Heart right ventricle (tissue), 16 donors: ENCODE measurements at places on chromosomes 3 and 15. TPM values are rescaled to one million over a fixed set of nuclear protein-coding genes. Genes with fewer than 3 reads are reported as not detected.

DNA sequence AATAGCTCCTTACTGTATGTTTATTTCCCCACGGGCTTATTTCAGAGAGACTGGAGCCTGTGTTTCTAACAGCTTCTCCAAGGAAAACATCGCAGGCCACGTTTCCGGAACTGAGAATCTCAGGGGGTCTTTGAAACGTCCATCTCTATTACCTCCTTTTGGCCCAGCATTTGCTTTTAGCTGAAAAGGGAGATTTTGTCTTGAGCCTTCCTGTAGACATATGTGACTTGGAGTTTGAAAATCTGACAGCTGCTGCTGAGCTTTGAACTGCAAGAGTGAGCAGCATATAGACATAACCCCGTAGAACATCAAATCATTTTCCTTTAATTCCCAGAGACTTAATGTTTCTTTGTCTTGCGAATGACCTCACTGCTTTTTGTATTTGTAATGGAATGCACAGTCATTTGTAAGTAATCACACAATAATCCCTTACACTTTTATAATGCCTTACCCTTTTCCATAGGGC, 54.6 kb downstream of the LPP start:
- H3K27ac ChIP-seq: no peak overlapping the region
- no peaks in the 10 kb centered on the region for H3K36me3 ChIP-seq
- peaks cover 12% of the 10 kb centered on the region for H3K4me1 ChIP-seq
- no peak for DNase-seq

The TRIM42 gene
- total RNA-seq: not detected

- H3K36me3 ChIP-seq: peaks cover 3% of the 10 kb centered on the region
- H3K4me1 ChIP-seq: no peaks in the 10 kb centered on the region
- no peak for DNase-seq
- H3K27me3 ChIP-seq: no peaks in the 10 kb centered on the region
Measured at GRCh38 chr15:57150066-57150865, 226.0 kb upstream of the CGNL1 start.

GRCh38 chr3:24541935-24542334, 47.3 kb upstream of the THRB start:
- no peaks in the 10 kb centered on the region for H3K36me3 ChIP-seq
- H3K4me1 ChIP-seq: no peaks in the 10 kb centered on the region
- no peak overlapping the region for H3K4me3 ChIP-seq

DNA sequence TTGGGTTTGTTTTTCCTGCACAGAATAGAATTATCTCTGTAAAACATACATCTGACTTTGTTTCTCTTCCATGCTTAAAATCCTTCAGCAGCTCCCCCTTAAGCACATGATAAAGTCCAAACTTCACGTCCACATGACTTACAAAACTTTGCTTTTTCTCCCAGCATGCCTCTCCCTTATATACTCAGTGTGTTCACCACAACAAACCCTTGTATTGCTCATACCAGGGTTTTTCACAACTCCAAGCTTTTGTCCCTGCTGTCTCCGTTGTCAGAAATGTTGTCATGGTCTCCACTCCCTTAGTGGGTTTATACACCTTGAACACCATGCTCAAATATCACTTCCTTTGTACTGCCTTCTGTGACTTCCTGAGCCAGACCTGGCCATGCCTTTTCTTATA, 91.1 kb upstream of the MITF start:
- no peak for DNase-seq
- H3K27me3 ChIP-seq: no peaks in the 10 kb centered on the region
- no peak overlapping the region for H3K4me3 ChIP-seq
- no peaks in the 10 kb centered on the region for H3K36me3 ChIP-seq

GRCh38 chr15:90343302-90343790, 8.7 kb upstream of the ZNF774 start:
- no peaks in the 10 kb centered on the region for H3K36me3 ChIP-seq
- no peak overlapping the region for H3K27ac ChIP-seq
- no peaks in the 10 kb centered on the region for H3K27me3 ChIP-seq

GRCh38 chr3:138202945-138203701, 16.0 kb downstream of the ARMC8 start:
- no peaks in the 10 kb centered on the region for H3K27me3 ChIP-seq
- no peak for DNase-seq
- peaks cover 35% of the 10 kb centered on the region for H3K4me1 ChIP-seq

DNA sequence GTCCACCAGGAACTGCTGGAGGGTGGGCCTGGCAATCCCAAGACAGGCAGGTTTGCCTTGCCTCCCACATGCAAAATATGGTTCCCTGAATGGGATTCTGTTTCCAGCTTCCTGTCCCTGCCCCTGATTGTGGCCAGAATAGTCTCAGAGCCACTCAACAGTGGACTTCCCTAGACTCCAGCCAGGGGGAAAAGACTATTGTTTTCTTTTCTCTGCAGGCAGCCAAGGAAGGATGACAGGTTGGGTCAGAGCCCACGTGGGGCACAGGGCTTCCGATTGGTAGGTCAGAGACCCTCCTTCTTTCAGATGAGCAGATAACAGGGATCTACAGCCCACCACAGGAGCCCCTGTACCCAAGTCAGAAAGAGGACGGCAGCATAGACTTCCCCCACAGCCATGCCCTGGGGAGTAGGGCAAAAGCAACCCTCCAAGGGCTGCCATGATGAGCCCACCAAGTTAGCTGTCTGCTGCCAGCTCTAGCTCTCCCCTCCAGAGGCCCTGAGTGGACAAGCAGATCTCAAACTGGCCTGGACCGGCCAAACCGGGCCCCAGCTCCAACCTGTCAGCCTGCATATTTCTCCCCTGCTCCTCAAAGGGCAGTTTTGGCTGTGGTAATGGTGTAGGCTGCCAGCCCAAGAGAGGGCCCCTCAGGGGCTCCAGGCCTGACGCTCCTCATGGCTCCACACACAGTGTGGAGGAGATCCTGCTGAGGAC, 6.4 kb downstream of the TLR9 start:
- H3K4me1 ChIP-seq: peaks cover 66% of the 10 kb centered on the region
- H3K27me3 ChIP-seq: no peaks in the 10 kb centered on the region
- H3K4me3 ChIP-seq: no peak overlapping the region
- peak overlapping the region; percentile 83 for H3K27ac ChIP-seq
- no peaks in the 10 kb centered on the region for H3K36me3 ChIP-seq

The SLC22A13 gene
- 0.13 TPM for total RNA-seq

DNA sequence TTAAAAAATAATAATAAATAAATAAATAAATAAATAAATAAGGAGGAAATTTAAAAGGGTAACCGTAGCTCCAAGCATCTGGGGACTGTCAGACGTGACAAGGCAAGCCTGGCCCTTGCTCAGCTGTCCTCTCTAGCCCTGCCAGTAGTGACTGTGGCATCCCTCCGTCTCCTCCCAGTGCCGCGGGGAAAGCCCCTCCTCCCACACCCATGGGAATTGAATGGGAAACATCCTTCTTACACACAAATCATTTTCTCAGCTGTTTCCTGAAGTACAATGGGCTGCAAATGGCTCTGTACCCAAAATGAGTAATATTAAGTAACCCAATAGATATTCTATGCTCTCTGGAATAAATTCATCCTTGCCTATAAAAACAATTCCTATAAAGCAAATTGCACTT, 101.6 kb upstream of the RAD18 start:
- peaks cover 6% of the 10 kb centered on the region for H3K36me3 ChIP-seq
- no peaks in the 10 kb centered on the region for H3K27me3 ChIP-seq
- H3K4me1 ChIP-seq: peaks cover 35% of the 10 kb centered on the region
- peak; percentile 75 for DNase-seq
- H3K4me3 ChIP-seq: no peak overlapping the region

The SUSD5 gene
- total RNA-seq: 0.28 TPM

The UPK1B gene
- total RNA-seq: not detected

The SLCO2A1 gene
- total RNA-seq: 11.1 TPM

GRCh38 chr3:9398700-9399336, 1.4 kb downstream of the SETD5 start:
- H3K27ac ChIP-seq: peak overlapping the region; percentile 99
- H3K4me1 ChIP-seq: peaks cover 70% of the 10 kb centered on the region
- DNase-seq: no peak
- H3K4me3 ChIP-seq: peak overlapping the region; percentile 91
- H3K36me3 ChIP-seq: no peaks in the 10 kb centered on the region
- H3K27me3 ChIP-seq: no peaks in the 10 kb centered on the region

The ACTRT3 gene
- 0.51 TPM for total RNA-seq

The ZNF860 gene
- total RNA-seq: 0.23 TPM

The GOLGA6D gene
- not detected for total RNA-seq

The INSYN1 gene
- 72.5 TPM for total RNA-seq

GRCh38 chr3:45509038-45509767, 85.3 kb upstream of the LIMD1 start:
- no peak overlapping the region for H3K27ac ChIP-seq
- no peak overlapping the region for H3K4me3 ChIP-seq
- no peaks in the 10 kb centered on the region for H3K27me3 ChIP-seq
- peaks cover 16% of the 10 kb centered on the region for H3K4me1 ChIP-seq
- peaks cover 19% of the 10 kb centered on the region for H3K36me3 ChIP-seq

GRCh38 chr3:77147836-77148578, 108.1 kb downstream of the ROBO2 start:
- H3K27me3 ChIP-seq: no peaks in the 10 kb centered on the region
- H3K4me3 ChIP-seq: no peak overlapping the region
- no peaks in the 10 kb centered on the region for H3K36me3 ChIP-seq
- H3K4me1 ChIP-seq: no peaks in the 10 kb centered on the region

The GRM7 gene
- not detected for total RNA-seq

GRCh38 chr15:66830358-66830757, 128.3 kb downstream of the SMAD6 start:
- DNase-seq: peak; percentile 70
- peaks cover 24% of the 10 kb centered on the region for H3K4me1 ChIP-seq
- peak overlapping the region; percentile 45 for H3K27ac ChIP-seq
- no peaks in the 10 kb centered on the region for H3K27me3 ChIP-seq
- no peak overlapping the region for H3K4me3 ChIP-seq

GRCh38 chr3:87805670-87806069, 253.1 kb downstream of the CGGBP1 start:
- no peaks in the 10 kb centered on the region for H3K27me3 ChIP-seq
- H3K36me3 ChIP-seq: no peaks in the 10 kb centered on the region

DNA sequence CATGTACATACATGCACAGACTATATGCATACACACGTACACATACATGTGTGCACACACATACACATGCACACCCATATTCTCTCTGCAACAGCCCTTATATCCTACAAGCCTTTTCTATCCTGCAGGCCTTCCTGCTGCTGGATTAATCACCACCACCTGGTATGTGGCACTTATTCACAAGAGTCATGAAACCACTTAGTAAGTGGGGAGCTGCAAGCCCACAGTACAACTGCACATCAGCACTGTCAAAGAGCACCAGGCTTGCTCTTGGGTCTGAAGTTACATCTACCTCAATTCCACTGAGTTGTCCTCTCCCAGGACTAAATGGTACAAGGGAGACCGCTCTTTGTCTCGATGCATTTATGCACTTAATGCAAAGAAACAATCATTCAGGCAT, 233.2 kb downstream of the KLF13 start:
- no peak overlapping the region for H3K27ac ChIP-seq
- no peak overlapping the region for H3K4me3 ChIP-seq
- H3K4me1 ChIP-seq: peaks cover 14% of the 10 kb centered on the region

The PGBD4 gene
- 1.2 TPM for total RNA-seq

DNA sequence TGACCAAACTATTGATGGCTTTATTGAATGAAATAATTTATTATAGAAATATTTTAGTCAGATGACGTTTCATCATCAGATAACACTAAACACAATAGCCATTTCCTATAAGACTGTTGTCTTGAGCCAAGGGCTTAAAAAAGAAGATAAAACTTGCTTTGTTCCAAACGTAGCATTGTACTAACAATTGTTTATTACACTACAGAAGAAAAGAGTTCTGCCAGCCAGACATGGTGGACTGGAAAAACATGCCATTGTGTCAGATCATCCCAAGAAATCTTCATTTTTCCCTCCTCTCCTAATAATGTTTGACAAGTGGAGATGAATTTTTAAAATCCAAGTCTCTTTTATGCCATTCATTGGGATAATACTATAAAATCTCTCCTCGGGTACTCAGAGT, 203.3 kb downstream of the CDIN1 start:
- H3K27ac ChIP-seq: no peak overlapping the region
- H3K4me3 ChIP-seq: no peak overlapping the region
- no peak for DNase-seq
- H3K4me1 ChIP-seq: peaks cover 49% of the 10 kb centered on the region

DNA sequence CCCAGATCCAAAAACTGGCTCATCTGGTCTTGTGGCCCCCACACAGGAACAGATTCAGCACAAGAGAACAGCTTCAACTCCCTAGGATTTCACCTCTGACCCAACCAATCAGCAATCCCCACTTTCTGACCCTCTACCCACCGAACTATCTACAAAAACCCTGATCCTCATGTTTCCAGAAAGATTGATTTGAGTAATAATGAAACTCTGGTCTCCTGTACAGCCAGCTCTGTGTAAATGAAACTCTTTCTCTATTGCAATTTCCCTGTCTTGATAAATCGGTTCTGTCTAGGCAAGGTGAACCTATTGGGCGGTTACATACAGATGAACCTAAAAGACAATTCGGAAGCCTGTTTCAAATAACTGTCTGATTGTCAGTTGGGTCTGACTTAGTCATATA, 847.6 kb upstream of the ALCAM start:
- H3K4me1 ChIP-seq: no peaks in the 10 kb centered on the region
- no peak for DNase-seq
- no peaks in the 10 kb centered on the region for H3K27me3 ChIP-seq
- H3K27ac ChIP-seq: no peak overlapping the region
- no peaks in the 10 kb centered on the region for H3K36me3 ChIP-seq
- no peak overlapping the region for H3K4me3 ChIP-seq

DNA sequence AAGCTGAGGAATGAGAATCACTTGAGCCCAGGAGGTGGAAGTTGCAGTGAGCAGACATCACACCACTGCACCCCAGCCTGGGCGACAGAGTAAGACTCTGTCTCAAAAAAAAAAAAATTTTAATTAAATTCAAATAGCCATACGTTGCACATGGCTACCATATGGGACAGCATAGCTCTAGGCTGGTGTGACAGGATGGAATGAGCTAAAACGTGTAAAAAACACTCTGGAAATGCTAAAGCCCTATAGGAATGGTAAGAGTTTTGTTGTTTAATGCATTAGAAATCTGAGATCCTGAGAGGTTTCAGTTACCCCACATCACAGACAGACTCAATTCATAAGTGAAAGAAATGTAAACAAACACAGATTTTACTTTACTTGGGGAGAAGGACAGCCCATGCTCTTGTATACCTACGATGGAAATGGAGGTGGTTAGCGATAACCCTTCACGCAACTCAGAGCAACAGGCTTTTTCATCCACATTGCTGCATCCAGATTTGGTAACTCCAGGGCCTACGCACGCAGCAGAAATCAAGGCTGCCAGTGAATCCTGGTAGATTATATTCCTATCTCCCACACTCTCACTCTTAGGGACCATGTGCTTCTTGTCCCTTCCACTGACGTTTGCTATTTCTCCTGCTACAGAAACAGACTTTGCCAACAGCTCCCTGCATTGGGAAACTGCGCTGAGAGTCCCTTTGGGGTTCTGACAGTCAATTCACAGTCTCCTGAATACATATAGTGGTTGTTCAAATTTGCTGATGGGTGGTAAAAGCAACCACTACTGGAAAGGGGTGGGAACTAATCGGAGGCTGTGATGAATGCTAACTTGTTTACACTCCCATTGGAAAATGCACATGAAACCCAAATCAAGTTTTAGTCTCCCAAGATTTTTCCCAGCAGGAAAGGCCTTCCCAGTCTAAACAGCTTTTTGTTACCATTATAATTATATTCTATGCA, 3.1 kb downstream of the SH3BP5 start:
- peaks cover 43% of the 10 kb centered on the region for H3K4me1 ChIP-seq
- H3K36me3 ChIP-seq: peaks cover 7% of the 10 kb centered on the region
- peak overlapping the region; percentile 88 for H3K27ac ChIP-seq
- no peak for DNase-seq
- no peaks in the 10 kb centered on the region for H3K27me3 ChIP-seq
